CD4-positive, alpha-beta T cell treated with Interleukin-1 beta for 1 hour (primary cell): ENCODE measurements at places on chromosomes 12 and 14.

- DNase-seq = no peak
These were observed 7.9 kb downstream of the TMEM253 start for GRCh38 chr14:21108791-21109190.

- peak; percentile 47 for DNase-seq
These were observed 154.2 kb upstream of the PARP11 start for GRCh38 chr12:4027412-4027811.

DNA sequence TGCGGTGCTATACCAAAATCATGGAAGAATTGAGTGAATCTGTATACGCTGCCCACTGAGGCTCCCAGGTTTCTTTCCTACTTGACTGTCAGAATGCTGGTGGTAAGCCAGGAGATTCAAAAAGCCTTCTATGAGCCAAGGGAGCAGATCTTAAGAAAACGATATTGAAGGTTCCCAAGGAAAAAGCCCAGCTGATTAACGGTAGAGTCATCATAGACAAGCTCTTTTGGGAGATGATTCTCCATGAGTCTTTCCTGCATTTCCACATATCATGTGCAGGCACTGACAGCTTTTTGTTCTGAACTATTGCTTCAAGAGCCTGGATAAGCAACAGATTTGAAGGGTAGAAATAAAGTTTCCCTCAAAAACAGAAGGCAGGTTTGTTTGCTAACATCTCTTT lies 17.5 kb downstream of the SLC35F4 start:
- no peak for DNase-seq

DNA sequence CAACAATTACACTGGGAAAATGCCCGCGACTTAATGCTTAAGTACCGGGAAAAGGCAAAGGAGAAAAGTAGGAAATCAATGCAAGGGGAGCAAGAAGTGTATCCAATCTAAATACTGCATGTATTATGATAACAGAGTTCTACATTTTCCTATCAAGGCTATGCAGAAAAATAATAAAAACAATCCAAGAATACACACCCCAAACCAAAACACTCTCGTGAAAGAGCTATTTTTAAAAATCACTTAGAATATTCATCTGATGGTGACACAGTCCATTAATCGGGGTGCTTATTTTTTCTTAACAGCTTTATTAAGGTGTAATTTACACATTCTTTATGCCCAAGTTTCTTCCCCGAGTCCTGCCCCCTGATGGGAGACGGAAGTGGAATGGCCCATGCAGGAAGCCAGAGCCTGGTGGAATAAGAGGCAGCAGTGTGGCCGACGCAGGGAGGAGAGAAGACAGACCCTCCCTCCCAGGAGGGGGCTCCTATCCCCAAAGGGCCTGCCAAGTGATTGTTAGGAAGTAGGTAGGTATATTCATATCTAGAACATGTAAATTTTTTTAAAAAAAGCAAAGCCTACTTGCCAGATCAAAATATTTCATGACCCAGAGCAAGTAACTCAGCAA lies 174.3 kb downstream of the FOXN3 start:
- no peak for DNase-seq

DNA sequence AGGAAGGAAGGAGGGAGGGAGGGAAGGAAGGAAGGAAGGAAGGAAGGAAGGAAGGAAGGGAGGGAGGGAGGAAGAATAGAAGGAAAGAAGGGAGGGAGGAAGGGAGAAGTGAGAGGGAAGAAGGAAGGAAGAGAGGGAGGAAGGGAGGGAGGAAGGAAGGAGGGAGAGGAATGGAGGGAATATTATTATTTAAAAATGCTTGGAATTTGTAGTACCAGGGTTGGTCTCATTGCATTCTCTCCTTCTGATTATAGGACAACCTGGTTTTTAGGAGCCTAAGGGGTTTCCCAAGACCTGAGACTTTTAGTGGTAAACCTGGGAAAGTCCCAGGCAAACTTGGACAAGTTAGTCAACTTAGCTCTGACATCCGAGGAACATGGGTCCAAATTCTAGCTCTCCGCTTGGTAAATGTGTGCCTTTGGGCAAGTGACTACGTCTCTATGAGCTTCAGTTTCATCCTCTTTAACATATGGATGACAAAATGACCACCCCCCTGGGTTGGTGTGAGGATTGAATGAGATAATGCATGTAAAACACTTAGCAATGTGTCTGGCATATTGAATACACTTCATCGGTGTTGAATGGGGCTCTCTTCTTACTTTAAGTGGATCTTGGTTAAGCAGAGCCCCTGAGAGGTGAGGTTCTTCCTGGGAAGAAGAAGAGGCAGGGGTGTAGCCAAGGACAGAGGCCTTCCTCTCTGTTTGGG lies 690.7 kb upstream of the TBX3 start:
- DNase-seq = no peak
